Posterior cingulate gyrus (tissue), 11 donors: ENCODE measurements at places on chromosomes 6 and 20.

GRCh38 chr6:20056350-20056992 is 155.8 kb downstream of the MBOAT1 start:
- no peak for DNase-seq

GRCh38 chr6:161091972-161092701 is 100.6 kb downstream of the MAP3K4 start:
- DNase-seq, result no peak

DNA sequence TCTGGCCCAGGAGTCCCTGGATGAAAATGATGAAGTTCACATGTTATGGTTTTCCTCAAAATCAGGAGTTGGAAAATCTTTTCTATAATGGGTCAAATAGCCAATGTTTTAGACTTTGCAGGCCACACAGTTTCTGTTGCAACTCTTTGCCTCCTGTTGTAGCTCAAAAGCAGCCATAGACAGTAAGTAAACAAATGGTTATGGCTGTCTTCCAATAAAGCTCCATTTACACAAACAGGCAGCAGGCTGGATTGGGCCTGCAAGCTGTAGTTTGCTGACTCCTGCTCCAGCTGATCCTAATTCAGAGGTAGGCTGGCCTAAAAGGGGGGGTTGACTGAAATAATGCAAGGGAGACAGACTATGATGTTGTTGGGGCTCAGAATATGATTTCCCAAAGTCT is 33.0 kb downstream of the METTL24 start:
- DNase-seq, result no peak

- no peak for DNase-seq
Observed at GRCh38 chr6:28371706-28372451, 22.1 kb downstream of the ZKSCAN3 start.

DNA sequence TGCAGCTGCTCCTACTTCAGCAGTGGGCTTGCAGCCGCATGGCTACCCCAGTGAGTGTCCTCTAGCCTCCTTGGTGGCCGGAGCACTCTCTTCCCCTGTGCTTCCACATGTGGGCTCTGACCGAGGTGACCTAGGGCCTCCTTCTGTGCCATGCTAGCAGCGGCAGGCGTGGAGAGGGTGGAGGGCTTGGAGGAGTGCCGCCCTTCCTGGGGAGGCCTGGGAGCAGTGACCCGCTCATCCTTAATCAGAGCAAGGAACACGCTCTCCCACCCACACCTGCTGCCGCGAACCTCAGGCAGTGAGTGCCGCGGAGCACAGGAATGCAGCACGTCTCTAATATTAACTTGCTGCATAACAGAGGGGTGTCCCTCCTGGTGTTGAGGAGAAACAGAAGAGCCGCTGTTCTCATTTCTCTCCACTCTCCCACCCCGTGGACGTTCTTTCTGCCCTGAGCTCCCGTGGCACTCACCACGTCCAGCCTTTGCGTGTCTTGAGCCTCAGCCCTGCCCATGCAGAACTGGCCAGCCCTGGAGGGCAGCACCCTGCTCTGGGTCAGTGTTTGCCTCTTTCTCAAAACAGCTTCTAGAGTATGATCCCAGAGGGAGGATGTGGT is 31.9 kb downstream of the DUSP22 start:
- no peak for DNase-seq

DNA sequence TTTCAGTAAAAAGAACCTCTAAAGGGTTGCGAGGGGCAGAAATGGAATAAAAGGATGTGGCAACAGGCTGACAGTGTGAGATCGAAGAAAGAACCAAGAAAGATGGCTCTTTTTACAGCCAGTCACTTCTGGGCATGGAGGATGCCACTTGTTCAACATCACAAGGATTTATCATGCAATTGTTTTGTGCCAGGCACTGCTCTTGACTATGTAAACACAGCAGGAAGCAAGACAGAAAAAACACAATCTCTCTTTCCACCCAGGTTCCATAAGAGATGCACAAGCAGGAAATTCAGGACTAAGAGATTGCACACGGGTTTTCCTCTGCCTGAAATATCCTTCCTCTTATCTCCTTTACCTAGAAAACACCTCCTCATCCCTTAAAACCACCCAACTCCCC is 38.0 kb downstream of the FOXA2 start:
- DNase-seq, result no peak

DNA sequence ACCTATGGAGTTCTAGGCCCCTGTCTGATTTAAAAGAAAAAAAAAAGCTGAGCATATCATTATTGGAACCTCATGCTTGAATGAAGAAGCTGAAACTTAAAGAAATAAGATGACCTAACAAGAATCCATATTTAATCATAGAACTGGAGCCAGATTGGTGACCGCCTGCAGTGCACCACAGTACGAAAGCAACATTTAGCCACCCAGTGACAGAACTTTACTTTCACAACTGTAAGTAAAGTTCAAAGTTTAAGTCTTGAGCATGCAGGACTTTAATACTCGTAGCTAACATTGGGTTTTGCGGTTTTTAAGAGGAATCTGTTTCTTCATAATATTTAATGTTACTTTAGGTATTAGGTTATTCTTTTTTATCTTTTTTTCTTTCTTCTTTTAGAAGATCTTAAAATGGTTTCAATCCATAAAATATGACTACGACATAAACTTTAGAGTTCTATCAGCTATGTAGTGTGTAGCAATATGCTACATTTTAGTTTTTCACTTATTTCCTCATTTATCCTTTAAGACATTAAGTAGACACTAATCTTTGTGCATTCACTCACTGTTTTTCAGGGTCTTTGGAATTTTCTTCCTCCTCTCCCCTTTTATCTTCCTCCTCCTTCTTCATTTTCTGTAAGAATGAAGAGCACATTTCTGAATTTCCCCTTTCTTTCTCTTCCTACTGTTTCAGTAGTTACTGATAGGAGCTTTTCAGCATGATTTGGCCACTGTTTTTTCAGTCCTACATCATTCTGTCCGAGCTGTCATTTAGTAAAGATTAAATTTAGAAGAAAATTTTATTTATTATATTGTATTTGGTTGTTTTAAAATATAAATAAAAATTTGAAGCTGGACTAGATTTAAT is 514.1 kb downstream of the GRIK2 start:
- no peak for DNase-seq

DNA sequence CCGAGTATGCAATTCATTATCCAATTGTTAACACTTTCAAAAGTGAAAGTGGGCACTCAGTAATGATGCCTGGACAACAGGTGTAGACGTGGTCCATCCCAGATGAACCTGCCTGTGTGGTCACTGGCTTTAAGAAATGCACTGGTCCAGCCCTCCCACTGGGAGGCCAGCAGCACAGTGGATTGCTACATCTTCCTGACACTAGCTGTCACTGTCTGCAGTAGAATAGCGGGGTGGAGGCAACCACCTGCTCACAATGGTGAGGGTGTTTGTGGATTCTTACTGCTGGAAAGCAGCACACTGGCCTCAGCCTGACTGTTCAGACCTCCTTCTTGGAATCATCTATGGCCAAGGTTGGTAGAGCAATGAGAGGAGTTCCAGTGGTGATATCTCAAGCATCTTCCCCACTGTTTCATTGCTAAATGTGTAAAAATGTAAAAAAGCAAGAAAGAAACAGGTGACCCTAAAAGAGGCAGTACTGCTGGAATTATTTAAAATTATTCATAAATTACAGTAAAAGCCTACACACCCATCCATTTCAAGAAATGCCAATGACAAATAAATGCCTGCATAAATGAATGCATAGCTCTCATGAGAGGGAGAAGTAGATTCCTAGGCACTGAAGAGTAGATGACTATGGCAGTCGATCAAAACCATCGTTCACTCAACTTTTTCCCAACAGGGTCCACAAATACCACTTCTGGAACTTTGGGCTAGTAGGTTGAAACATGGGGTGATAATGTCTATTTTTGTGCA is 228.0 kb upstream of the PLN start:
- DNase-seq, result no peak

GRCh38 chr6:143097224-143097795 is 36.6 kb downstream of the AIG1 start:
- DNase-seq, result no peak

DNA sequence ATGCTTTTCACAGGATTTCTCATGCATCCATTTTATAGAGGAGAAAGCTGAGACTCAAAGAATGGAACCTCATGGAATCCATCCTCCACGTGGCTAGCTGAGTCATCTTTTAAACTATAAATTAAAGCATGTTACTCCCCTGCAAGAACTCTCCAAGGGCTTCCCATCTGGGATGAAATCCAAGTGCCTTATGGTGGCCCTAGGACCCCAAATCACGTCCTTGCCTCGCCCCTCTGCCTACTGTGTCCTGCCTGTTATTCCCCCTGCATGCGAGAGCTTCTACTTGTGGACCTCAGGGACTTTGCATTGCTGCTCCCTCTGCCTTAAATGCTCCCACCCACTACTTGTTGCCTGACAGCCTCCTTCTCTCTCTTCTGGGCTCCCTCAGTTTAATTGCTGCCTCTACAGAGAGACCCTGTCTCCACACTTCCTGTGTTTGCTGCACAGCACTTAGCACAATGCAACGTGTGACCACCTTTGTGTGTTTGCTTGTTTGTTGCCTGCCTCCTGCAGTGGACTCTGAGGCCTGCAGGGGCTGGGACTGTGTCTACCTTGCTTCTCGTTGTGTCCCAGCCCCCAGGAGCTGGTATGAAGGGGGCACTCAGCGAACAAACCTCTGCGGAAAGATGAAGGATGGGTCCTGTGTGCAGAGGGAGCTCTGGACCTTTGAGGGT is 39.4 kb downstream of the TOX2 start:
- DNase-seq, result no peak

DNA sequence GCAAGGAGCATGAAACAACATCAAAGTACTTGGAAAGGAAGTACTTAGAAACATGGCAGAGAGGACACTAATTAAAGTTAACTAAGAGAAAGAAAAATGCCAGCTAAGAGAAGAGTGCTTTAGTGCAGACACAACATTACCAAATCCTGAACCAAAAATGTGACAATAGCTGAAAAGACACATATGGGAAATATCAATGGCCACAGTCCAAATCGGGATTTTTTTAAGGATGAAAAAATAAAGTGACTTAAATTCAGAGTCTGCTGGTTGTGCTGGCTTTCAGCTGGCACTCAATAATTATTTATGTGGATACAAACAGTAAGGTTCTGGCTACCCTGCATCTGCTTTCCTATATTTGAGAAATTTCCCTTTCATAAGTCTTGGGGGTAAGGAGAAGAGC is 12.6 kb upstream of the DST start:
- DNase-seq, result no peak

- DNase-seq, result no peak
Observed at GRCh38 chr6:113248532-113248931, 608.6 kb upstream of the MARCKS start.

- DNase-seq, result no peak
Observed at GRCh38 chr6:107629548-107630129, 139.7 kb downstream of the SOBP start.

GRCh38 chr20:45291526-45291925 is 15.1 kb upstream of the RBPJL start:
- DNase-seq, result no peak

- no peak for DNase-seq
Observed at GRCh38 chr6:89034586-89035251, 45.8 kb upstream of the PNRC1 start.

- DNase-seq, result no peak
Observed at GRCh38 chr6:160042014-160042773, 73.3 kb downstream of the IGF2R start.

DNA sequence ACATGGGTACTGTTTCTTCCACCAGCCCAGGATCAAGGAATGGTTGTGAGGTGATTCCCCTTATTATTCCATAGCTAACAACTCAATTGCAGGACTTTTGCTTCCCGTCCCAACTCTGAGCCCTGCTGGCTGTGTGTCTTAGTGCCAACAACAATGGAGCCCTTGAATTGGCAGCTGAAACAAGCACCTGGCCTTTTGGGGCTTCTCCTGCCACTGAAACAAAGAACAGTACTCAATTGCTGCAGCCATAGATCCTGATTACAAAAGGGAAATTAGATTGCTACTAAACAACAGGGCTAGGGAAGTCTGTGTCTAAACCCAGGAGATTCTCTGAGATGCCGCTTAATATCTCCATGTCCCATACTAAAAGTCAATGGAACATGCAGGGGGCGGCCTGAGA is 61.3 kb upstream of the CARMIL1 start:
- no peak for DNase-seq

DNA sequence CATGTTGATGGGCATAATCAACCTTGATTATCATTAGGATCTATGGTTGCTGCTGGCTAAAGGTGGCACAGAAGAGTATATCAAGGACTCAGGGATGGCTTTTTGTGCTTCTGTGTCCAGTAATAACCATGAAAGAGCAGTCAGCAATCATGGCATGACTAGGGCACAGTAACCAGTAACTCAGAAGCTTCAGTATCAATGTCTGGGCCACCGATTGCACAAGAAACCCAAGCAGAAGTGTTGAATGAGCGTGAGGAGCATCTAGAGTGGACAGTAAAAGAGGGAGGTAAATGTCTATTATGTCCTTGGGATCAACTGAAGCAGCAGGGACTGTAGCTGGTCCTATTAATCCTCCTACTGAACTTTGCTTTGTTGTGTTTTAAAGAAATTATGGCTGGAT is 81.5 kb upstream of the F13A1 start:
- DNase-seq, result no peak

GRCh38 chr20:44174996-44175765 is 11.8 kb downstream of the JPH2 start:
- no peak for DNase-seq

- no peak for DNase-seq
Observed at GRCh38 chr6:133938533-133938932, 14.5 kb upstream of the TBPL1 start.

DNA sequence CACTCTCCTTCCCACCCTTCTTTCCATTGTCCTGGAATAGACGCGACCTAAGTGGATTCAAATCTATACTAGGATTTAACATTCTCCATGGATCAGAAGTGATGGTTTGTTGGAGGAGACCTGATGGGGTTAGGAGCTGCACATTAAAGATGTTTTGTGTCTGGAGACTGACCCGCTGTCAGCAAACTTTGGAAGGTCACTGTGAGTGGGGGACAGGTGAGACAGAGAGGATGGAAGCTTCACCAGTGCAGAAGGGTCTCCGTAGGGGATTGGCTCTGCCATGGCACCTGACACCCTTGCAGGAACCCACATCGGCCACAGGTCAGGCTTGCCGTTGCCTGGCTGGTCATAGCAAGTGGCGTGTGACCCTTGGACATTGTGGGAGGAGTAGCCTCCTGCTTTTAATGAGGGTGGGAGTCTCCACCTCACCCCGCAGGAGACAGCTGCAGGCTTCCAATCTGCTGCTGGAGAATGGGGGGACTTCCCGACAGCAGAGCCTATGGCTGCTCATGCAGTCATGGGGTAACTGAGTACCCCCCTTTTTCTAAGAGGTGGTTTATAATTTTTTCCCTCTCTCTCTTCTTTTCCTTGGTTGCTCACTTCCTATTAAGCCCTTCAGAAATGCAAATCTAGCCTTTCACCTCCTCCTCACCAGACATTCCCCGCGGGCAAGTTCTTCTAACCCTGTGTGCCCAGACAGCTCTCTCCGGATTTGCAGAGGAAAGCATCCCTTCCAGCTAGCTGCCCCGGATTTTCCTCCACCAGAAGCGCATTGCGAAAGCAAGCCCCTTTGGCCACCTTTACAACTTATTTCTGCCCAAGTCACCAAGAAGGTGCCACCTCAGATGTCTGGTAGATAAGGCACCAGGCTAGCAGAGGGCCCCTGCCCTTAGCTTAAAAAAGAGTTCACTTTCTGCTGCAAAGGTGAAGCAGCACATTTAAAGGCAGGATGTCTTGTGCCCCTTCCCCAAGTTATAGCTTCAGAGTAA is 53.5 kb downstream of the DACT2 start:
- DNase-seq, result no peak

GRCh38 chr6:49552596-49552995 is 2.1 kb downstream of the C6orf141 start:
- DNase-seq, result no peak

- DNase-seq, result no peak
Observed at GRCh38 chr6:137224799-137225198, 5.6 kb upstream of the IFNGR1 start.

- no peak for DNase-seq
Observed at GRCh38 chr6:28333599-28334018, 2.3 kb downstream of the ZSCAN31 start.

- DNase-seq, result no peak
Observed at GRCh38 chr6:20620043-20620442, 85.8 kb downstream of the CDKAL1 start.
